ENCODE measurements at places on chromosomes 1 and 21.

GRCh38 chr1:167555971-167556714 lies 2.6 kb upstream of the CREG1 start:
- DNase-seq = peak; percentile 74

DNA sequence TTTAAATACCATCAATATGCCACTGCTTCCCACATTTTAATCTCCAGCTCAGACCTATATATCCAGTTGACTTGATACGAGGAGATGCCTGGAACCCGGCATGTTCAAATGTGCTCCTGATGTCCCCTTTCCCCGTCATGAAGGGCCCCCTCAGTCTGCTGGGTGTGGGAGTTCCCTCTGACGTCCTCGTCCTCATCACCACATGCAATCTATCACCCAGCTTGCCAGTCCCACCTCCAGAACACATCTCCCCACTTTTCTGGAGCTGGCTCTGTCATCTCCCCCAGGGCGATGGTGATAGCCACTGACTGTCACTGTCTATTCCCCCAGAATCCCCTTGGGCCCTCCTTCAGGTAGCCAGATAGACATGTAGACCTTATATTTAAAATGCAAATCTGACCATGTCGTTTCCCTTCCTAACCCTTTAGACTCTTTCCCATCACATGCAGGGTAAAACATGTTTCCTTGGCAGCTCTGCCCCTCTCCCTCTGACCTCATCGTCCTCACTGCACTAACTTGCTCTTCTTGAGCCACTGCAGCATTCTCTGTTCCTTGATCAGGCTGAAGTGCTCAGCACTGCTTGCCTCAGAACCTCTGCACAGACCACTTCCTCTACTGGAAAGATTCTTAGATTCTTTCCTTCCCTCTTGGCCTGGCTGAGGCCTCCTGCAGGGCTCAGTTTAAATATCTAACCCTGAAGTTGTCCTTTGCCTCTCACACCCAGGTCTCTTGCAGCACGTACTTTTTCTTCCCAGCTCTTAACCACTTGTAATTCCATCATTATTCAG lies 7.4 kb downstream of the AZIN2 start:
- no peak for DNase-seq

DNA sequence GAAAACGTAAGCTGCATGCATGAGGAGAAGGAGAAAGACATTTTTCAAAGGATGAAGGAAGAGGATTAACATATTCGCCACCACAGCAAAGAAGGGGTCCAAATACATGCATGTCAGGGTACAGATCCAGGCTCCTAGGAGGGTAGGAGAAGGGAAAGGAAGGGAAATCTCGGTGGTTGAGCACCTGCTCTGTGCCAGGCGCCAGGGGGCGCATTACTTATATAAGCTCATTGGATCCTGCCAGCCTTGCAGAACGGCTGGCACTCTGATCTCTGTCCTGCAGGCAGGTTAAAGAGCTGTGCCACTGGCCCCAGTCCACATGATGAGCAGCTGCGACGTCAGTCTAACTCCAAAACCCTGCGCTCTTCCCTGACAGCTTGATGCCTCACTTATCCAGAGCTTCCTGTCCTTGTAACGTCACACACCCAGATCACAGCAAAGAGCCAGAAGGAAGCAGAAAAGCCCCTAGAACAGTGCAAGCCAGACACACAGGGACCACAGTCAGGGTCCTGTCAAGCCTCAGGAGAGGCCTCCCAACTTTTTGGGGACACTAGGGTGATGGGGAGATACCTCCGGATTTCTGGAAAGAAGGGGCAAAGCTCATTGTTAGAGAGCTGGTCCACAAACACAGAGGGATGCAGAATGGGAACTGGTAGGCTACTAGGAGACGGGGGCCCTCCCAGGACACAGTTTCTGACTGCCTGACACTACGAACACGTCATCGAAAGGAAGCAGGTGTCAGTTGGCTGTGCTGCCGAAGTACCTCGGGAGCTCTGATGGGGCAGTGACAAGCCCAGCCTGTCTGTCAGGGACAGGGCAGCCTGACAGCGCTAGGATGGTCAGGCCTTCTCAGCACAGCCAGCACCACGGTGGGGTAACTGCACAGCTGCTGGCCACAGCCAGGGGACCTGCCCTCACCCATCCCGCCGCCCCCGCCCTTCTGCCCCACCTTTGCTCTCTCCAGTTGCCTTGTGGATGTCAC lies 99.1 kb downstream of the BEND5 start:
- DNase-seq = peak; percentile 72

GRCh38 chr1:171126504-171126903 lies 35.8 kb downstream of the FMO3 start:
- DNase-seq = peak; percentile 89

GRCh38 chr1:172863031-172863430 lies 187.7 kb downstream of the TNFSF18 start:
- no peak for DNase-seq

GRCh38 chr1:34529935-34530859 lies 224.7 kb upstream of the GJB5 start:
- peak; percentile 4 for DNase-seq

GRCh38 chr1:66687358-66687757 lies 64.9 kb upstream of the DYNLT5 start:
- DNase-seq = no peak

GRCh38 chr1:64664299-64664698 lies 80.6 kb upstream of the RAVER2 start:
- DNase-seq = peak; percentile 61

DNA sequence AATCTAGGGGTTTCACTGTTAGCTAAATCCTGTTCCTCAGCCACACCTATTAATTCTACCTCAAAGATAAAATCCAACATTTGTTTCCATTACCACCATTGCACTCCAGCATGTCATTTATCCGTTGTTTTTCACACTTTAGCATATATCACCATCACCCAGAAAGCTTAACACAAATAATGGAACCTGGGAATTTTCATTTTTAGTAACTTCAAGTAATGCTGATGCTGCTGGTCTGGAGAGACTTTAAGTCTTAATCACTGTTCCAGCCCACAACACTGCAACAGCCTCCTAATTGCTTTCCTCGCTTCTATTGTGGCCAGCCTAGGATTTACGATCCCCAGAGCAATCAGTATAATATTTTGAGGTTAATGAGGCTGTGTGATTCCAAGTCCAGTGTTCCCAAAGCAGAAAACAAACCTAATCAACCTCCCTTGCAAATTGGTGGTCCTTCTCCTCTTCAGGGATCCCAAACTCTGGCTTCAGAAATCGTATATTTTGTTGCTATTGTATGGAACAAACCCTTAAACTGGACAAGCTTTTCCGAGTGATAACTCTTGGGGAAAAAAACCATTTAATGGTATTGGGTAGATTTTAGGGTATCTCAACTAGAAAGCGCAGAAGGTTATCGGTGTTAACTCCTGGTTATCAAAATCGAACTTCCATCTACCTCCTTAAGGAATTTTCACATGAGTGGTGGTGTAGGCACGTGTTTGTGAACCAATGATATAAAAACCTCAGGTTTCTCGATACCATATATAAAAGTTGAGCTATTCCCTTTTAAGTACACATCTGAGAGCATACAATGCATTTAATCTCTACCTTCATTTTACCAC lies 50.0 kb upstream of the BOLA1 start:
- DNase-seq = no peak

All from muscle of leg (tissue), 16 donors.